ENCODE measurements at places on chromosomes 12 and 14.

DNA sequence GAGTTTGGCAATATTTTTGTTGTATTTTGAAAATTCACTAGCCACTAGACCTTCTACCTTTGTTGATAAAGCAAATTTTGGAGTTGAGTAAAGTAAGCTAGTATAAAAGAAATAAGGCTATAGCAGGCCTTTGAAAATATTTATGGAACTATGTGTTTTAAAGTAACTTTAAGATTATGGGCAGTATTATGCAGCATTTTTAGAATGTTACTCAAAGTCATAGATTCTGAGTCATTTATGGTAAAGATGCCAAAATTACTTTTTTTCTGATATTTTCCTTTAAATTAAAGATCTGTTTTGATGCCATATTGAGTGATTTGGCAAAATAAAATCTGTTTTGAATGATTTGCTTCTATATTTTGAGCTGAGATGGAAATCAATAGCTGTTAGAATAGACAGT lies 57.2 kb downstream of the SYNE2 start:
- DNase-seq, result no peak

GRCh38 chr14:57847096-57847495 lies 18.8 kb downstream of the SLC35F4 start:
- no peak for DNase-seq

GRCh38 chr14:68788996-68789820 lies 3.7 kb downstream of the ZFP36L1 start:
- DNase-seq, result peak; percentile 79

GRCh38 chr12:1499351-1499750 lies 95.0 kb downstream of the FBXL14 start:
- DNase-seq, result no peak

DNA sequence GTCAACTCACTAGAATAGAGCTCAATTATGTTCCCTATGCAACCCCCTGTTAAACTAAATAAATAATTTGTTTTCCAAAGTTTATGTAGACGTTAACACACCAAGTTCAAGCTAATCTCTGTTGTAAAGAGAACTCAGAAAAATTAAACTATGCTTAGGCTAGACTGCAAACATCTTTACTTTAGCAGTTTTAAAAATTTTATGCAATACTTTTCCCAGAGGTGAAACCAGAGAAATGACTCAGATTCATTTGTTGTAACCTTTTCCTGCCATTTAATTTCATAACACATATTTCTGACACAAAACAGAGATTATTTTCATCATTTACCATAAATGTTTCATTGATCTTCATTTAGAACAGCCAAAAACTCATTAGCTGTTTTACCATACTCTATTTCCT lies 27.4 kb downstream of the ABCC9 start:
- DNase-seq, result peak; percentile 49

DNA sequence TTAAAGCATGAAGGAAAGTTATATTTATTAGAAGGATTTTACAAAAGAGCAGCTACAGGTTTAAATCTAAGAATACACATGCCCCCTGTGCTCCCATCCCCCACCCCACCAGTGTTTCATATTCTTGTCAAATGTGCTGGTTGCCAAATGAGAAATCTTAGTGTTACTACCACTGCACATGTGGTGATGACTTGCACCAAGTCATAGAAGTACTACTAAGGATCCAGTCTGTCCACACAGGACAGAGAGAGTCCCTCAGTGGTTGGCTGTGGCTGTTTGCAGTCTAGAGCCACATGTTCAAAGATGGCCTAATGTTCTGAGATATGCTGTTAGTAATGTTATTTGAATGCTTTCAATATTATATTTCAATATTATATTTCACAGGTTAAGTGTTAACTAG lies 268.8 kb downstream of the ADAMTS20 start:
- no peak for DNase-seq

DNA sequence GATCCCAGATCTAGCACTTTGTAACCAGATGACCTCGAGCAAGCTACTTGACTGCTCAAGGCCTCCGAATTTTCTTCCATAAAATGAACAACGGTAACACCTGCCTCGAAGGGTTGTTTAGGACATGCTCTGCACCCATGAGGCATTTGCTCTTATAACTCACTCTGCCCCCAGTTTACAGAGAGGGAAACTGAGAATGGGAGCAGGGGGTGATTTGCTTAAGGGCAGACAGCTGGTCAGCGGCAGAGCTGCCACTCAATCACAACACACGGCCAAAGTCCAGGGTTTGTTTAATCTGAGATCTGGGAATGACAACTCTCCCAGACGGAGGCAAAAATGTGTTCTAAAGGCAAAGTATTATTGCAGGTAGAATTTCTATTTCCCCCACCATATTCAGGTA lies 156.3 kb downstream of the RIMBP2 start:
- DNase-seq, result no peak

- no peak for DNase-seq
Observed at GRCh38 chr12:107469011-107469410, 216.6 kb upstream of the PWP1 start.

DNA sequence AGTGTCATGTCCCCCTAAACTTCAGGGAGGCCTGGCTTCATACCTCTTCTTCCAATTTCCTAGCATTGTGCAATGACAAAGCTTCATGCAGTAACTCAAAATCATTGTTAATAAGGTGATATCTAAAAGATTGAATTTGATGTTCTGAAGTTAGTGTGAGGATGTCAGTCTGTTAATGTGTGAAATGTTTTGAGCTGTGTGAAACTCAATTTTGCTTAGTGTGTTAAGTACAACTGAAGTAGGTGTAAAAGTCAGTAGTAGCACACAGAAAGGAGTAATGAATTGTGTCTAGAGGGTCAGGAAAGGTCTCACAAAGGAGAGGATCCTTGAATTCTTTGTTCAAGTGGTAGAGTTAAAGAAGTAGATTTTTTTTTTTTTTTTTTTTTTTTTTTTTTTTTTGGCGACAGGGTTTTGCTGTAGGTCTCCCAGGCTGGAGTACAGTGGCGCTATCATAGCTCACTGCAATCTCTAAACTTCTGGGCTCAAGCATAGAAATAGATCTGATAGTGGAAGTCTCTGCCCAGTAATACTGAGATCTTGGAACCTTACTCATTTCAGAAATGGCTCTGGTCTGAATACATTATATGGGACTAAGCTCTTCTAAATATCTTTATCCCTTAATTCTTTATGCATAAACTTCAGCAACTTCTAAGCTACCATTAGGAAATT lies 63.9 kb downstream of the FUT8 start:
- DNase-seq, result no peak

- no peak for DNase-seq
Observed at GRCh38 chr12:14395074-14395778, 29.7 kb downstream of the ATF7IP start.

DNA sequence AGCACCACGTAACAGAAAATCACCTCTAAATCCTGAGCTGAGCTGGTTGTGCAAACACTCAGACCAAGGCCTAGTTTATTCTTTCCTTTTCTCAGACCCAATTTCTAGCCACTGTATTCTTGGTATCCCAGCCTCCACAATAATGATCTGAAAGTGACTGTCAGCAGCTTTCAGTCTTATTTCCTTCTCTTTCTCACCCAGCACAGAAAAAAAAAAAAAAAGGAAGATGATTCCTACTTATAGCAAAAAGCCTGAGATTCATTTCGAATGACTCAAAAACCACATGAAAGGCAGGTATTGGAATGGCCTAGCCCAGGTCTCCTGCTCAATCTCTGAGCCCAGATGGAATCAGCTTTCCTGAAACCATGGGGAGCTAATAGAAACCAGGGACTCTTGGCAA lies 298.6 kb upstream of the PPFIA2 start:
- DNase-seq, result peak; percentile 36

- peak; percentile 3 for DNase-seq
Observed at GRCh38 chr12:108517288-108518100, 2.4 kb downstream of the FICD start.

DNA sequence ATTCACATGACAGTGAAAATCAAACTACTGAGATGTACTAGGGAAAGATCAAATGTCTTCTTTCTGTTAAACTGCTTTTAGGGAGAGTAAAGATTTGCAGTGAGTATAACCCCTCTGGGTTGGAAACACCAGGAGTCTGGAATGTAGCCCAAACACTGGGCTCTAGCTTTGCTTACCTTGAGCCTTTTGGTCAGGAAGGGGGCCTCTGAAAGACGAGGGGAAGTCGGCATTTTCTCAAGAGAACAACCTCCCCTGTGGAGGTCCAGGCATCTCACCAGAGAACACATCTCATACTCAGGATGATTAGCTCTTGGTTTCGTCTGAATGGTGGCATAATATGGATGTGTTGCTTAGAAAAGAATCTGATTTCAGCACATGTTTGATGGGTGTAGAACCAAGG lies 169.0 kb downstream of the ZFP36L1 start:
- DNase-seq, result no peak

DNA sequence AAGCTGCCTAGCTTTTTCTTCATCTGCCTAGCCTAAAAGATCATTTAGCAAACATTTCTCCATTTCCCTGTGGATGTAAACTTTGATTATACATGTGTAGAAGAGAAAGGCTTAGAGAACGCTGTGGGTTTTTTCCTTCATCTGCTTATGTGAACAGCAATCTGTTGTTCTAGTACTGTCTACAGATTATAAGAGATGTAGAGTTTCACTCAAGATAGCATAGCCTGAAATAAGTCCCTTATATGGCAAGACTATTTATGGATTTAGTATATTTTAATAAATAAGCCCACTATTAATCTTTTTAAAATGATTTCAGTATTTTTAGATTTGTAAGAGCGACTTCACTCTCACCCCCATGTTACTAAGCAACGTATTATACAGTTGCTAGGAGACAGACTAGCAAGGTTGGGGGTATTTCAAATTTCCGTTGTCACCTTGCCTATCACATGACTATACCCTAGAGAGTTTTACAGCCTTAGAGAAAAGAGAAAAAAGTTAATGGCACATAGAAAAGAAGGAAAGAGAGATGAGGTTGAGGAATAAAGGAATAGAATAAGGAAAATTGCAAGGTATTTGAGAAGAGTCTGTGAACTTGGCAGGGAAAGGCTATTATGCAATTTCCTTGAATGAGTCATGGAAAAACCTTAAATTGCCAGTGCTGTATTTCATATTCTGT lies 12.2 kb upstream of the TUBA1A start:
- peak; percentile 83 for DNase-seq

GRCh38 chr12:105226219-105226618 lies 9.8 kb downstream of the APPL2 start:
- DNase-seq, result no peak

- peak; percentile 70 for DNase-seq
Observed at GRCh38 chr12:16165506-16165905, 112.0 kb downstream of the SLC15A5 start.

DNA sequence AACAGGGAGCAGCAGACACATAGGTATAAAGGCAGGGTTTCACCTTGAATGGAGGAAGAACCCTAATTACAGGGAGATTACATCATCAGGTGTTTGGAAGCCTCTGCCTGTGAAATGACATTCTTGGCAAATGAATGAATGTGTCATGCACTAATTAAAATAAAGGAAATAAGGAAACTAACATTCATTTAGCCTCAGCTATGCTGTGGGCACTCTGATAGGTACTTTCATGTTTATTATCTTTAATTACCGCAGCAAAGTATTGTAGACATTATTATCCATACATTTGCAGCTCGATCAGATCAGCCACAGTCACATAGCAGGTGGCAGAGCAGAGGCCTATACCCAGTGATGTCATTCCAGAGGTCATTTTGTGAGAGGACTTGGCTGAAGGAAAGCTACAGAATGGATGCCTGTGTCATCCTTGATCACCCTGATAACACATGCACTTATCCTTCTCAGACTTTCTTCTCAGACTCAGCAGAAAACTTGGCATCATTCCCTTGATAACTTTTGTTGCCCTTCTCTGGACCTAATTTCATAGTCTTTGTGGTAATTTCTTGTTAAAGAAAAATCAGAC lies 18.4 kb downstream of the ZNF664 start:
- peak; percentile 31 for DNase-seq

GRCh38 chr12:75913502-75914351 lies 117.8 kb downstream of the PHLDA1 start:
- DNase-seq, result no peak

- no peak for DNase-seq
Observed at GRCh38 chr12:75212072-75212471, 2.4 kb upstream of the KCNC2 start.

GRCh38 chr12:98741556-98742265 lies 96.6 kb downstream of the APAF1 start:
- no peak for DNase-seq

DNA sequence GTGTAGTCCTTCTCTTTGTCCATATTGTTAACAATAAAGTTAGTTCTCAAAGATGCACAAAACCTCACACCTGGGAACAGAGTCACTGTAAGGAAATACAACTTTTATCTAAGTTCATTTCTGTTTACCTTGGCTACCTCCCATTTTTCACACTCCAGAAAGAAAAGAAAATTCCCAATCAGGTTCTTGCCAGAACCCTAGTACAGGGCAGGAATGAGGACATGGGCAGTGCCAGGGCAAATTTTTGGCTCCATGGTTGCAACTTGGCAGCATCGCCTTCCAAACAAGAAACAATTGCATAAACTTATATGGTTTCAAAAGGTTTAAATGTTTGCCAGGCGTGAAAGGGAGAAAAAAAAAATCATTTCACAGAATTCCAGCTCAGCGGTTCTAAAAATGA lies 296.3 kb upstream of the PRKD1 start:
- peak; percentile 92 for DNase-seq

DNA sequence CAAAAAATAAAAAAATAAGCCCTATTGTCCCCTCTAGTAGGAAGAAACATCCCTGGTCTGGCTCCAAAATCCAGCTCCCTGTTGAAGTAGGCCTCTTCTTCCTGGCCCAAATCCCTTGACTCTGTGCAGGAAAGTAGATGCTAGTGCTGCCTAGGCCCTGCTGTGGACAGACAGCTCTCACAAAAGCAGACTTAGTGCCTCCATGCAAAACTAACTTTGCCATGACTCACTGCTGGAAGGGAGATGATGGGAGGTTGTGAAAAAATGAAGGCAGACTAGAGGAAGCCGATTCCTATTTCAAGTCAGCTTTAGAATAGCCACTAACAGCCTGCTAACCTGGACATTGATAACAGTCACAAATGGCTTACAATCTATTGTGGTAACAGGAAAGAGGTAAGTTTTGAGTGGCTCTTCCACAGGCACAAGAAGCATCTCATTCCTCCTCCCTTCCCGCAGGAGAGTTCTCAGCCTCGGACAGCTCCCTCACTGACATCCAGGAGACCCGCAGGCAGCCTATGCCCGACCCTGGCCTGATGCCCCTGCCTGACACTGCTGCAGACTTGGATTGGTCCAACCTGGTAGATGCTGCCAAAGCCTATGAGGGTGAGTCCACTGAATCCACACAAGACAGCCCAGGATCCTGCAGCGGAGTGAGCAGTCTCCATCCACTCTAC lies 198.9 kb upstream of the RGS6 start:
- DNase-seq, result no peak

DNA sequence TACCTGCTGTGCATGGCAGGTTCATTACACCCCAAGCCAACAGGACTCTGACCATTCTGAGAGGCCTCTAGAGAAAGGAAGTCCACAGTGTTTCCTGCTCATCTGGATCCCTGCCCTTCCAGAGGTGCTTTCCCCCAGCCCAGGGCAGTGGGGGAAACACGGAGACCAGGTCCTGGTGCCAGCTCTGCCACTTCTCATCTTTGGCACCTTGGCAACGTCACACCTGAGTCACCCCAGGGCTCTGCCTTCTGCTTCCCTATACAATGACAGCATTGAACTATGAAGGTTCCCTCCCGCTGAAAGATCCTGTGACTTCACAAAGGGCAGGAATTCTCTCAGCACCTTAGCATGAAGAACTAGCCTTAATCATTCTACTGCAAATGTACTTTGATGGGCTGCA lies 74.9 kb downstream of the ANO2 start:
- no peak for DNase-seq

GRCh38 chr14:20680843-20681347 lies 3.5 kb upstream of the RNASE4 start:
- DNase-seq, result no peak

GRCh38 chr12:2795291-2796186 lies 769 bp downstream of the FKBP4 start:
- peak; percentile 57 for DNase-seq

- no peak for DNase-seq
Observed at GRCh38 chr12:57342207-57342691, 88.6 kb downstream of the R3HDM2 start.

Data from MCF 10A (cell line).